ENCODE measurements at places on chromosomes 5 and 9.

GRCh38 chr5:31626156-31626555 is 12.8 kb upstream of the PDZD2 start:
- no peak for DNase-seq

- DNase-seq, result peak; percentile 21
Observed at GRCh38 chr5:76547242-76547890, 75.8 kb downstream of the F2RL2 start.

GRCh38 chr5:178625679-178626483 is 969 bp downstream of the CLK4 start:
- DNase-seq, result no peak

GRCh38 chr9:36136272-36136893 is at the start of gene GLIPR2:
GLIPR2 (plus strand) TSS chr9:36136733; CDS start chr9:36136779, 46 bp downstream.
- DNase-seq, result peak; percentile 45

DNA sequence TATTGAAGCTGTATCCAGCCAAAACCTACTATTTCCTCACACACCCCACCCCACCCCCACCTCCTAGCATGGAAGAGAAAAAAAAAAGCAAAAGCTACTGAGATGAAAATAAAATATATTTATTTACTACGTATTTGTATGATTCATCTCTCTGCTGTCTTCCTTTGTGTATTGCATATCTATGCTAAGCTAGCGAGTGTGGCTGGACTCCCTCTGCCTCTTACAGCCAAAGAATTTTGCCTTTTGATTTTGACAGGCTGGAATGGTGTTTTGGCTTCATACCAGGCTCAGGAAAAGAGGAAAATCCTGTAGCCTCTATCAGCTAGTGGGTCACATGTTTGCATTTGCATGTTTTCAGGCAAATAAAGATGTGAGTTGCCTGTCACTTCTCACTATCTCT is 2.2 kb downstream of the ABLIM3 start:
- no peak for DNase-seq

DNA sequence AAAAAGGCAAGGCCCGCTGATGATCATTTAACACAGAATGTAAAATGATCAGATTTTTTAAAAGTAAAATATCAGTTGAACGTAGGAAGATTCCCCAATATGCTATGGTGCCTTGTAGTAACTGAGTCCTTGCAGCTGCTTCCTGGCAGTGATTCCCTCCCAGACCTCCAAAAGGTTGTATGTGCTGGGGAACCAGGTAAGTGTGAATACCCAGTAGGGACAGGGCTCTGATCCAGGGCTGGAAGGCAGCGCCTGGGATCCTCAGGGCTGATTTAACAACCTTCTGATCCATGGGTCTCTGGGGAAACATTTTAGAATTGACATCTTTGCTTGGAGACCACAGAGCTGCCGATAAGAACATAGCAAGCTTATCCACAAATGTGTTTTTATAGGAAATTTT is 76.7 kb upstream of the IL6ST start:
- DNase-seq, result no peak

- DNase-seq, result no peak
Observed at GRCh38 chr9:27157736-27158135, 48.7 kb downstream of the TEK start.

DNA sequence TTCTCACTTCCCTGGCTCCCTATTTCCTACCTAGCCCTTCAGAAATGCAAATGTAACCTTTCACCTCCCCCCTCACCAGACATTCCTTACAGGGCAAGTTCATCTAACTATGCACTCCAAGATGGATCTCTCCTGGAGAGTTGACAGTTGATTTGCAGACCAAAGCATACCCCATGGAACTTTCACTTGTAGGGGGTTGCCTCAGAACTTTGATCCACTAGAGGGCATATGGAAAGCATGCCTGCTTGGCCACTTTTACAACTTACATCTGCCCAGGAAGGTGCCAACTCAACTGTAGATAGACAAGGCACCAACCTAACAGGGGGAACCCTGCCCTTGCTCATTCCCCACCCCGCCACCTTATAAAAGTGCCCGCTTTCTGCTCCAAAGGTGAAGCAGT is 187.8 kb downstream of the NXNL2 start:
- DNase-seq, result no peak

GRCh38 chr9:27888661-27889295 is 315.5 kb upstream of the C9orf72 start:
- DNase-seq, result peak; percentile 10

GRCh38 chr9:112198646-112199045 is 23.5 kb upstream of the SUSD1 start:
- DNase-seq, result no peak

- no peak for DNase-seq
Observed at GRCh38 chr5:158434749-158435148, 575.8 kb upstream of the CLINT1 start.

GRCh38 chr5:80246995-80247729 is 8.7 kb downstream of the SERINC5 start:
- no peak for DNase-seq

DNA sequence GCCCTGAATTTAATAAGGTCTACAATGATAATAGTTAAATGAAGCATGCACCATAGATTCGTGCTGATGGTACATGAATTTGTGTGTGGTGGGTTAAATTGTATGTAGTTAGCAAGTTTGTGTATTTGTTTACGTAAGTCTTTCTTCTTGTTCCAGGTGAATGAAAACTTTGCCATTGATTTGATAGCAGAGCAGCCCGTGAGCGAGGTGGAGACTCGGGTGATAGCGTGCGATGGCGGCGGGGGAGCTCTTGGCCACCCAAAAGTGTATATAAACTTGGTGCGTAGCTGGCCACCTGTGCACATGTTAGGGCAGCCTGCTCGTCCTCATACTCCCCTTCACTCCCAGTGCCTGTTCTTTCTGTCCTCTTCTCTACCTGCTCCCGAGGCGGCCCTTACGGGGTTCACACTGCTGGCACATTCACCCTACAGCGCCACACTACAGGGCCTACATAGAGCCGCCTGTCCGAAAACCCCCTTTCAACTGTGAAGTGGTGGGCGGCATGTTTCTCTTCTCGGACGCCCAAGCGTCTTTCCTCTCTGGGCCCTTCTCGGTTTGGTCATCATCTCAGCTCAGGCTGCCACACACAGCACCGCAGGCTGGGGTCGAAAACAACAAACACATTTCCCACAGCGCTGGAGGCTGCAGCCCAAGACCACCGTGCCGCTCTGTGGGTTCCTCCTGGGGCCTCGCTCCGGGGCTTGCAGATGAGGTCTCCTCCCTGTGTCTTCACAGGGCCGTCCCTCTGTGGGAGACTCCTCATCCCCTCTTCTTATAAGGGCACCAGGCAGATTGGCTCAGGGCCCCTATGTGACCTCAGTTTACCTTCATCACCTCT is 13.2 kb downstream of the NDUFS6 start:
- DNase-seq, result no peak

- no peak for DNase-seq
Observed at GRCh38 chr9:108033976-108034964, 544.7 kb upstream of the KLF4 start.

- DNase-seq, result no peak
Observed at GRCh38 chr5:1431021-1431811, 14.0 kb downstream of the SLC6A3 start.

DNA sequence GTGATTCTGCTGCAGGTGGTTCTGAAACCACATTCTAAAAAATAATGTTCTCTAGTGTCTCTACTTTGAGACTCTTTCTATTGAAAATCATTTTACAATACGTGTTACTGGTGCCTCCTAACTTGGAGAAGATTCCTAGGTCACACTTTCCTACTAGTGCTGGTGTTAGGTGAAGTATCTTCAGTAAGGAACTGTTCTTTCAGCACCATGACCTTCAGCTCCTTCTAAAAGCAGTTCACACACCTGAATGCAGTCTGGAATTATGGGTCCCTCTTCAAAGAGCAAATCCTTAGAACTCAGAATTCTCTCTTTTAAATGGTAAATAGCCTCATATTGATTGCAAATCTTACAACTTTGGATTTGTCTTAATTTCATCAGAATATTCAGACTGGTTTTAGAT is 10.6 kb upstream of the DPYSL3 start:
- DNase-seq, result no peak

DNA sequence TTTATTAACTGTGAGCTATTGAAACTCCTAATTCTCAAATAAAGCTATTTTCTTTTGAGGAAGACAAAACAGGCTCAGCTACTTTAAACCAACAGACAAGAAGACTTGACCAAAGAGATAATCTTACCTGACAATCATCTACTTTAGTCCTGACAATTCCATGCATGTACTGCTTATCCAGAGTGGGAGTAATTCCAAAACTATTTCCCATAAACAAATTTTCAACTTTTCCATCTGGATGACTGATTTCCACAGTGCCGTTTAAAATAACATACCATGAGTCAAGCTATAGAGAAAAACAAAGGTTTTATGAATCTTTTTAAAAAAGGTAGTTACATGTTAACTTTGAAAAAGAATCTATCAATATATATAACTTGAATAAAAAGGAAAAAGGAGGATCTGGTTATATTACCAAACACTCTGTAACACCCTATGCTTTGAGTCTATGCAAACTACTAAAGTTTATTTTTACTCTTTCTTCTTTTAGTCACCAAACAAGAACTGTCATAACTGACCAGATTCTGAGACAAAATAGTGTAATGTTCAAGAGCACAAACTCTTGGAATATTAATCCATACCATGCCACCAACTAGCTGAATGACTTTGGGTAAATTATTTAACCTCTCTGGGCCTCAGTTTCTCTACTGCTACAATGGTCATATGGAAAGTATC is 129.7 kb downstream of the RAPGEF6 start:
- no peak for DNase-seq

GRCh38 chr5:155017610-155018009 is 4.1 kb downstream of the KIF4B start:
- no peak for DNase-seq

DNA sequence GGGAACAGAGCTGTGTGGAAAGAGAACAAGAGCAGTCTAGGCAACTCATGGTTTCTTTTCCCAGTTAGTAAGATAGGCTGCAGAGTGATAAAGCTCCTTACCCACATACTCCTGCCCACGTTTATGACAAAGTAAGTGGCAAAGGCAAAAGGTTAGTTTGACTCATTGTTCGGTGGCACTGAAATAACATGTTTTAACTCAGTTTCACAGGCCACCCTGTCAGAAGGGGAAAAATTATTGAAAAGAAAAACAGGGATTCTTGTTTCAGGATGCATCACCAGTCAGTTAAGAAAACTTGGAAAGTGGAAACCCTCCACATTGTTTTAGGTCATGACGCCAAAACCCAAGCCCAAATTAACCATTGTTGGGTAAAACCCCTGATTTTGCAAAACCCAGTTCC is 22.3 kb upstream of the DAB2 start:
- no peak for DNase-seq

DNA sequence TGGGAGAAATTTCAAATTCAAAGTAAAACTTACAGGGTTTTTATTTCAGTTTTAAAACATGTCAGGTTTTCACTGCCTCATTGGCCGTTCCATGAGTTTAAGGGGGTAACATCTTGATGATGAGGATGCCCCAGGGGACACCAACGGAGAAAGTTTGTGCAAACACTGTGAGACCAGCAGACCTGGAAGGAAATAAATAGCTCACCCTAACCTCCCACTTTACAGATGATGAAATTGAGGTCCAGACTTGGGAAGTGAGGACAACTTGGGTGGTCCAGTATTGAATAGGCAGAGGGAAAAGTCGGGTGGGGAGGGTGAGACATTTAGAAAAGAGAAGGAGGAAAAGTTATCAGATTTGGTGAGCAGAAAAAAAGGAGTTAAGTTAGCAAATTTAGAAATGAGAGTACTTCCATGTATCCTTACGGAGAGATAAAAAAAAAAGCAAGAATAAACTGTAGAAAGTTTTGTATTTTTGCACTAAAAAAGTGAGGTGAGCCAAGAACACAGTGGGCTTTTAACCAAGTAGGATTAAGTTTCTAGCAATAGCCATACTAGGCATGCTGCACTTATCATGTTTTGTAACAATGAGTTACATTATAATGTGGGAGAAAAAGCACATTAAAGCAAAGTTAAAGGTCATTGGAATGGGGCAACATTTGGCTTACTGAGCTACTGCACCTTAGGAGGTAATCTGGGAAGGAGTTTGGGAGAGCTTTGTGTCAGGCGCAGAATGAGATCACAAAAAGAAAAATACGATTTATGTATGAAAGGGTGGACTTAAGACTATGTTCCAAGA is 125.1 kb downstream of the GAS1 start:
- DNase-seq, result no peak

DNA sequence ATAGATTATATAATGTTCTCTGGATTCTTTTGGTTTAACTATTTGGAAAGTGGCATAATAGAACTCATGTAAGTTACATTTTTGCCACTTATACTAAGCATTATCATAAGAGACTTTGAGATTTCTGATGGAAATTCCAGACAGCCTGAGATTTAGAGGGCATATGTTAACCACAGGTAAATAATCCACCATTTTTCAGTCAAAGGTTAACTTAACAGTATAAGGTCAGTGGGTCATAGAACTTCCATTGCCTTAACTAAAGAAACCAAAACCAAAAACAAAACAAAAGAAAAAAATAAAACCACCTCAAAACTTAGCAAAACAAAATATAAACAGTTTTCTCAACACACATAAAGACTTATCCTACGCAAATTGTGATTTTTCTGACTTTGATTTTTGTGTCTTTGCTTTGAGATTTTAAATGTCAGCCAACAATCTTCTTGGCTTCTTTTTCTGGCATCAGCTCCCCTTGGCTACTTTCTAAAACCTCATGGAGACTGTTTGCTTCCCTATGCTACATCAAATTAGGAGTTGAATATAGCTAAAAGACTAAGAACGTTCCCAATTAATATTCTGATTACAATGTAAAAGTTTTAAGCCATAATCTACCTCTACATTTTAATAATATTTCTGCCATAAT is 430.1 kb upstream of the DAB2 start:
- no peak for DNase-seq

DNA sequence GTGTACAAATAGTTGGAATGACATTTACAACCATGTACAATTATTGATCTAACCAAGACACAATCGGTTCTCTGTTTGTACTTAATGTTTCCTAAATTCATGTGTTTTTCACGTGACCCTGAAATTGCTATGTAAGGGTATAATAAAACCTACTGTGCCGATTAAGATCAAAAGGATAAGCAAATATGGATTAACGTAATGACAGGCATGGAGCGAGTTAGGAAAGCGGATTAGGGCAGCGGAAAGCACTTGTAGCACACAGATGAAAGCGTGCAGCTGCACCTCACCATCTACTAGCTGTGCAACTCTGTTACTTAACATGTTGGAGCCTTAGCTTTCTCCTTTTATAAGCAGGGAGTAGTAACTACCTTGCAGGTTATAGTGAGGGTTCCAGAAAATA is 38.3 kb upstream of the ZFYVE16 start:
- DNase-seq, result no peak

DNA sequence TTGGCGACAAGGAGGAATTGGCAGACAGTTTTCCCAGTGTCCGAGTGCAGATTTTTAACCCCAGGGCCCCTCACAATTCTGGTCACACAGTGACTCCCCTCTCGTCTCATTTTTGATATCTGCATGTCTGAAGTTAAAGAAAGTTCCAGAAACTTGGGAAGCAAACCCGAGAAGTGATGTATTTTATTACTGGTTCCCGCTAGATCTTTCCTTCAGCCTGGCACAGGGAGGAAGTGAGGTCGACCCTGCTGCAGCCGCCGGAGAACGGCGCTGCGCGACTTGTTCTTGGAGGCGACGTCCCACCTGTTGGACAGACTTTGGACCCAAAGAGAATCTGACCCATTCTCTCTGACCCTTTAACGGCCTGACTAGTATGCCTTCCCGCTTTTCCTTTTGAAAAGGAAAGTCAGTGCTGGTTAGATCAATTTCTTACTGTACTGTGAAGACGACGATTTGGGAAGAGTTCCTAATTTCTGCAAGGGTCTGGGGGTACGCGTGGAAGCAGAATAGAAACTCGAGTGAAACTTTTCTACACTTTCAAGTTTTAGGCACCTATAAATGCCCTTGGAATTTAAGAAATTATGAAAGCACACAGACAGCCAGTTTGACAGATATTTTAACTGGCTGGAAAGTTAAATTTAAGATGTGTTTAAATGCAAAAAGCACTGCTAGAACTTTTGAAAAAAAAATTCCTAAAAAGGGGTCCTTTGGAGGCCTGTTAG is 744 bp downstream of the OTULIN start:
- DNase-seq, result no peak
